ENCODE measurements at places on chromosomes 4 and X.

- no peak for DNase-seq
Measured at GRCh38 chrX:13198056-13198761, 121.6 kb downstream of the ATXN3L start.

GRCh38 chrX:94401426-94401825, 727.4 kb downstream of the FAM133A start:
- DNase-seq = no peak

GRCh38 chr4:169115897-169116254, 105.8 kb upstream of the CBR4 start:
- DNase-seq = peak; percentile 67

- DNase-seq = no peak
Measured at GRCh38 chrX:123871309-123871708, 11.5 kb downstream of the XIAP start.

GRCh38 chr4:155787113-155787710, 28.4 kb downstream of the GUCY1B1 start:
- DNase-seq = peak; percentile 27

DNA sequence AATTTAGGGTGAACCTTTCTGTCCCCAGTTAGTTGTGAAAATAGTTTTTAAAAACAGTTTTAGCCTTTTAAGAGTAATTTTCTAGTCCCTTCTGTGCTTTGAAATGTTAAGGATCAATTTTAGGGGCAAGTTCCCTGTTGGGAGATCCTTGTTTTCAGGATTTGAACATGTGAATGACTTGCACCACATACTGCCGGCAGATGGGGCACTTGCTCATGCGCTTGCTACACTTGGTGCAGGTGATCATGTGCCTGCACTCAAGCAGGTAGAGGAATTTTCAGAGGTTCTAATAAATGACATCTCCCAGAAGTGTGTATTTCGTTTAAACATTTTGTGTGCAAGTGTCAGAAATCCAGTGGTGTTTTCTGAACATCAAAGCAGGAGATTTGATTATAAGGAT, 195.9 kb downstream of the CHM start:
- no peak for DNase-seq

GRCh38 chrX:25108481-25108880, 92.7 kb upstream of the ARX start:
- DNase-seq = no peak

DNA sequence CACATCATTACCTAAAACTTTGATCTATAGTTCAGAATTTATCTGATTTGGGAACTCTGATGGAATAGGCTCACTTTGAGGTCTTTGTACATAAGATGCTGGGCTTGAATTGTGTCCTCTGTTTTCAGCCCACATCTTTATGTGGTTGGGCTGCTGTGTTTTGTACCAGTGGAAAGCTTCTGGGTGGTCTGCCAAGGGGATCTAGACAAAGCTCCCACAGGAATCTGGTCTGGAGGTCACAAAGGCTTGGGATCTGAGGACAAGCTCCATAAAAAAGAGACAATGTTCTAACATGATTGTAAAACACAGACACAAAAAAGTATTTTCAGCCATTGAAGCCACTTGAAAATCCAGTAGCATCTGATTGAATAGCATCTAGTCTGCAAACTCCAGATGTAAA, 393.5 kb upstream of the PITX2 start:
- no peak for DNase-seq

- no peak for DNase-seq
Measured at GRCh38 chrX:53049127-53049517, 533 bp downstream of the GPR173 start.

DNA sequence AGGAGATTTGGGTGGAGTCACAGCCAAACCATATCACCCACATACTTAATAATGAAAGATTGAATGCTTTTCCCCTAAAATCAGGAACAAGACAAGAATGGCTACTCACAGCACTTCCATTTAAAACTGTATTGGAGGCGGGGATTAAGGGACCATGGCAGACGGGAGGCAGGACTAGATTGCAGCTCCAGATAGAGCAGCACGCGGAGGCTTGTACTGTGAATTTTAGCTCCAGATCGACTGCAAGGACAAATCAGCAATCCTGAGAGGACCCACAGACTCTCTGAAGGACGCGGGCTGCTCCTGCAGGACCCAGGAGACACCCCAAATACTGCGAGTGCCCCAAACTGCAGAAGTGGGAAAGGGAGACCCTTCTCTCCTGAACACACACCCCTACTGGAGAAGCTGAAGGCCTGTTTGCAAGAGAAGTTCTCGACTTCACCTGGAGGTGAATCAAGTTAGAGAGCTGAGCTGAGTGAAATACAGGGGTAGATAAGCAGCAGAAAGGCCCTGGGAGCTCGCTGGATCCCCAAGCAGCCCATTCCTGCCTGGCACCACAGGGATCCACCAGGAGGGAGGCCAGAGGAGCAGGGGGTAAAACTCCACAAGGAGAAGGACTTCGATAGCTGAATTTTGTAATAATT, 207.4 kb upstream of the INTU start:
- DNase-seq = no peak

DNA sequence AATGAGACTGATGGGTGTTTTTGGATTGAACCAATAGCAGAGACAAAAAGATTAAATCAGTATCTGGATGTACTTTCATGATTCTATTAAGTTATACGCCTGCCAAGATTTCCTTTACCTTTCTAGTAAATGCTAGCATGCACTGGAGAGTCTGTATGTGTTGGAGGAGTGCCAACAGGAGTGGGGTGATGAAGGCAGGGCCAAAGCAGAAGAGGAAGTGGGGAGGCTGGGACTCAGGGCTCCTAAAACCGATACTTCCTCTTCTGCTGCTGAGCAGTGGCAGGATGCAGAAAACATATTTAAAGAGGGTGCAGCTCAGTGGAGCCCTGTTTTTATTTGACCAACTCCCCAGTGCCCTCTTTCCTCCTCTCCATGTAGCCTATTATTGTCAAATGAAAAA, 5.6 kb downstream of the CYSLTR1 start:
- no peak for DNase-seq

DNA sequence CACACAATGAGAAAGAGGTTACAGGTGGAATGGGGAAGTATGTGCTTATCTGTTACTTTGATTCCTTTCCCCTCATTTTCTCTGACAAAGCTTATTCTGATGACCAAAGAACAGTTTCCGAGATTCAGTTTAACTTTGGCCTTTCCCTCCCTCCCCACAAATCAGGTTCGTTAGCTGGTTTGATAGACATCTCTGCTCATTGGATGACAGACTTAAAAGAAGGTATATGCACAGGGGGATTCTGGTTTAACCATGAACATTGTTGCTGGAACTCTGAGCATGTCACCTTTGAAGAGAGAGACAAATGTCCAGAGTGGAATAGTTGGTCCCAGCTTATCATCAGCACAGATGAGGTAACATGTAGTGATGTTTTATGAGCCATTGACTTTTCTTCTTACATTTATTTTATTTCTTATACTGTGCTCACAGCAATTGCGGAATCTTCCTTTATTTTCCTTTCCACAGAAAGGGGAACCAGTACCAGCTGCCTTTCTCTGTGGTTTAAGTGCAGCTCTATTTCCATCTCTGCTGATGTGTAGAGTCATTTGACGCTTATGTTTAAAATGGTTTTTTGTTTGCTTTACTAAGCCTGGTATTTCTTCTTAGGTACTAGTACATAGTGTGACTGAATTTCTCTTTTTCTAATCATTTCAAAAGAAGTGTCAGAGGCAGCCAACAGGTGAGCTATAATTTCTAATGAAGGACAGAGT, 125.0 kb downstream of the AKAP4 start:
- DNase-seq = no peak

DNA sequence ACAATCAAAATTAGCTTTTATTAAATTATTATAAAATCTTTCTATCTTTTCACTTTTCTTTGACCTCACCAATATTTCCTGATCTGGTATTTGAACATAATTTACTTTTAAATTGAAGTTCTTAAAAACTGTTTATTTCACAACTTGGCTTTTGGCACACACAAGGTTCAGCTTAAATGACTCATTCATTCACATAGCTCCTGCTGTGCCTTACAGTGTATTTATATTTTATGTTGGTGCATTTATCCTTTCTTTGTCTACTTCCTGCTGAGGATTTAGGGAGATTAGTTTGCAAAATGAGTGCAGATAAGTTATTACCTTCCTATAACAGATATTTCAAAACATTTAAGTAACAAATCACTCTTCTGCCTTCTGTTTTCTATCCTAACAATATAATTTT, 430.6 kb downstream of the DTHD1 start:
- DNase-seq = no peak

GRCh38 chr4:17066236-17066635, 167.8 kb upstream of the LDB2 start:
- DNase-seq = no peak

DNA sequence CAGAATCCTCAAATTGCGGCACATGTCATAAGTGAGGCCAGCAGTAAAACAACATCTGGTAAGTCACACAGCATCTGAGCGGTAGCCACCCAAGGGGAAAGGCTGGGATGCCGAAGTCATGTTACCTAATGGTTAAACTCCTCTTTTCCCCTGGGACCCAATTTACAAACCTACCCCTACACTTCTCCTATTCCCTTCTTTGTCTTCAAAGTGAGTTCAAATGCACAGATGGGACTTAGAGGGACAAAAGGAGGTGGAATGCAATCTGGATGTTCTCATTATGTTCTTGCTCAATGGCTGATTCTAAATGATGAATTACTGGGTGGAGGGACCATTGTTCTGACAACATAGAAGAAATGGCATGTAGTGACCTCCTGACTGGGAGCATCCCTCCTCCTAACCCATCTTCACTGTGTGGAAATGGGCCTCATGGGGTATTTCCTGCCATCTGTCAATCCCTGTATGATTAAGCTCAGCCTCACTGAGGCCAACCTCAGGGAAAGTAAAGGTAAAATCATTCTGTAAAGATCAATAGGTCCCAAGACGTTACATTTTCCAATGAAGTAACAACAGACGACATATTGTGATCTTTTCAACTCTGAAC, 8.5 kb downstream of the CD40LG start:
- no peak for DNase-seq

DNA sequence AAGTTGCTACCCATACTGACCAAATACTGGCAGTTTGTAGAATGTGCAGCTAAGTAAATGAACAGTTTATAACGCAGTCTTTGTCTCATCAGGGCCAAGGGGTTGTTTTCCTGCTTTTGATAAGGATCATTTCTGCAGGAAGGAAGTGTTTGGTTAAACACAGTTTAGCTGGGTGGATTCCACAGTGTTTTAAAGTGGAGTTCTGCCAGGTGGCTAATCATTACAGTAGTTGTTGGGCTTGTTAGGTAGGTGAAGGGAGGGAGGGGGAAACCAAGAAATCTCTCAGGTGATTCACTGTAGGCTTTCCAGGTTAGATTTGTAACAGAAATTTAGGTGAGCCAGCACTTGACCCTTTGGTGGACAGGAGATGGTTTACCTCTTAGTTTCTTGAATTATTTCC, 58.1 kb downstream of the FNIP2 start:
- DNase-seq = no peak

DNA sequence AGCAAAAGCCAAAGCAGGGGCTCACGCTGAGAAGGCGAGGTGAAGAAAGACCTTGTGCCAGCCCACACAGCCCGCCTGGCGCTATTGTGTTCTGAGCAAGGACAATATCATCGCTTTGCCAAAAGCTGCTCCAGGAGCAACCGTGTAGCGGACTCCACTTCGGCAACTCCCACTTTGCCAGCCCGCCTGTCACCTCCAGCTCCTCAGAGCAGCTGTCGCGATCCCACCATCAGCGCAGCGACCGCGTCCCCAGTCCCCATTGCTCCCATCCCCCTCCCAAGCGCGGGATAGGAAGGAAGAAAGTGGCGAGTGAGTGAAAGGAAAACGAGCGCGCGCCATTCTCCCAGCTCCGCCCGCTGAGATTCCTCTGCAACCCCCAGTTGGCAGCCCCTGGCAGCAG, 759 bp downstream of the ZC4H2 start:
- DNase-seq = no peak

DNA sequence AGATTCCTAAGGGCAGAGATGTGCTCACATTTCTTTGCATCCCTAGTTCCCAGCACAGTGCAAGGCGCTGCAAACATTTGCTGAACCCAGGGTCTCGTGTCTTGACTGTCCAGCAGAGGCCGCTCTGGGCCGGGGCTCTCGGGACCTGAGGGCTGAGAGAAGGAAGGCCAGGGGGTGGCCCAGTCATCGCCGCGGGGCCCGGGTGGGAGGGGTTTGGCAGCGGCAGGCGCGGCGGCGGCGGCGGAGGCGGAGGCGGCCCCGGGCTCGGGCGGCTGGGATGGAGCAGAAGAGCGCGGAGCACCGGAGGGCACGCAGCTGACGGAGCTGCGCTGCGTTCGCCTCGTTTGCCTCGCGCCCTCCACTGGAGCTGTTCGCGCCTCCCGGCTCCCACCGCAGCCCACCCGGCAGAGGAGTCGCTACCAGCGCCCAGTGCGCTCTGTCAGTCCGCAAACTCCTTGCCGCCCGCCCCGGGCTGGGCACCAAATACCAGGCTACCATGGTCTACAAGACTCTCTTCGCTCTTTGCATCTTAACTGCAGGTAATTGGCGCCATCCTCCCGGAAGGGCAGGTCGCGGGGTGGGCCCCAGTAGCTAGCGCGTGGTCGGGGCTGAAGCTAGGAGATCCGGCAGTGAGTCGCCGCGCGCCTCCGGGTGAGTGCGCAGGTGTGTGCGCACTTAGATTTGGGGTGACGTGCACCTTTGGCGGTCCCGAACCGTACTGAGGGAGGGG, at the start of gene PARM1:
TSS of gene PARM1 (plus strand) at position 285 of the 730 bp plus-strand sequence. CDS start at position 497, 212 bp downstream.
- peak; percentile 26 for DNase-seq

- no peak for DNase-seq
Measured at GRCh38 chrX:55187281-55187680, 32.9 kb upstream of the PAGE5 start.

- no peak for DNase-seq
Measured at GRCh38 chr4:174173360-174173759, 110.1 kb downstream of the FBXO8 start.

DNA sequence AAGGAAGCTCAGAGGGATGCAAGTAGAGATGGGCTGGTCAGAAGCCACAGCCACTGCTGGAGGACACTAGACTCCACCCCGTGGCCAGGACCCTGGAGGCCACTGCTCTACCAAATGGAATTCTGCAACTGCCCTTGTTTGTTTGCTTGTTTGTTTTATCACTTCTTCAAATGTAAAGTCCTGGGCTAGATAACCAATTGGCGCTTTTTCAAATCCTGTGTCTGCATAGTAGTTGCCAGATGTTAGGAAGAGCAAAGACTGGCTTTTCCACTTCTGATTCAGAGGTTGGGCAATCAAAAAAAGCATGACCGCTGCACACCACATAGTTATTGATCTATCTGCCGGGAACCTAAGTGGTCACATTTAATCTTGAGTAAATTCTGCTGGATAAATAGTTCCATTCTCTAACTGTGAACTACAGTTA, 255.2 kb upstream of the SFRP2 start:
- no peak for DNase-seq

DNA sequence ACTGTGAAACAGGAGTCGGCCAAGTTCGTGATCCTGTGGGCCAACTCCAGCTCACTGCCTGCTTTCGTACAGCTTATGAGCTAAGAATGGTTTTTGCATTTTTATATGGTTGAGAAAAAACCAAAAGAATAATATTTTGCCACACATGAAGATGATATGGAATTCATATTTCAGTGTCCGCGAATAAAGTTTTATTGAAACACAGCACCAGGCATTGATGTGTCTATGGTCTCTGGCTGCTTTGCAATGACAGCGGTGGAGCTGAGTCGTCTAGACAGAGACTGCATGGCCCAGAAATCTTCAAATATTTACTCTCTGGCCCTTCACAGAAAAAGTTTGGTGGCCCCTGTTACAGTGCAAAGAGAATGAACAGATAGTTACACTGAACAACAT, 20.2 kb downstream of the CLCN4 start:
- no peak for DNase-seq

GRCh38 chrX:151752847-151753246, 18.3 kb downstream of the CNGA2 start:
- DNase-seq = no peak
